ENCODE measurements at places on chromosomes 7 and 10.

- no peak for DNase-seq
These were observed 37.2 kb upstream of the ABCB5 start for GRCh38 chr7:20578257-20578771.

DNA sequence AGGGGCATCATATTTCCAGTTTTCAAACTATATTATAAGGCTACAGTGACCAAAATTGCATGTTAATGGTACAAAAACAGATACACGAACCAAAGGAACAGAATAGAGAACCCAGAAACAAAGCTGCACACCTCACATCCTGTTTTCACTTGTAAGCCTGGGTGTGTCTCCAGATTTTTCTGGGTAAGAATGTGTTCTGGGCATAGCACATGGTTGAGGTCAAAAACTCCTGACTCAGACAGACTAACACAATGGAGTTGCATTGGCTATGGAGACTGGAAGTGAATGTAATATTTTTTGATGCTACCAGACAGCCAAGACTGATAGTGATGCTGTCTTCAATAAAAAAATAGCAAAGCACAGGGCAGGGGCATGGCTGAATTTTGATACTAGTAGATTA lies 1175.2 kb downstream of the NXPH1 start:
- DNase-seq: no peak

DNA sequence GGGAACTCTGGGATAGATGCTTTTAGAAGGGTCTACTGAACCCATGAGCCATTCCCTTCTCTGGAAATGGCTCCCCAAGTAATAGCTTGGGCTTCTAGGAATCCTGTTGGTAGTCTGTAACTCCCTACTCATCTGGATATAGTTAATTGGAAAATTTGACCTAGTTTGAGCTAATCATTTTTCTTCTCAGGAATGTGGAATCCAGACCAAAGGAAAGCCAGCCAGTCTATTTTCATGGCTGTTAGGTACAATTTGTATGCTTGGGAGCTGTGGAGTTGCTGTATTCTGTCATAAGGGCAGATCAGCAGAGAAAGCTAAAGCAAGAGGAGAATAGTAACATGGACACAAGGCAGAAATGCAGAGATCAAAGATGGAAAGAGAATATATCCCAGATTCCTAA lies 71.6 kb upstream of the C1GALT1 start:
- peak; percentile 8 for DNase-seq

- no peak for DNase-seq
These were observed 418.5 kb upstream of the MGMT start for GRCh38 chr10:129048513-129048912.

DNA sequence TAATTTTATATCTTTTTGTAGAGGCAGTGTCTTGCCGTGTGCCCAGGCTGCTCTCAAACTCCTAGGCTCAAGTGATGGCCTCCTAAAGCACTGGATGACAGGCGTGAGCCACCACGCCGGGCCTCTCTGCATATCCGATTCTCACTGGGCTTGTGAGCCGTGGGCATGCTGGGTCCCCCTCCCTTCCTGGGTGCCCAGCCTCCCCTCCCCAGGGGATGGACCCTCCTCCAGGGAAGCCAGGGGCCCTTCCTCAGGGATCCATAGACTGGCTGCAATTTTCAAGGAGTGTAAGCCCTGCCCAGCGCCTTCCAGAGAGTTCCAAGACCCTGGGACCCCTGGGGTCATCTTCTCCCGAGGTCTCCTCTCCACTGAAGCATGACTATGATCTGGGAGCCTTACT lies 23.7 kb upstream of the ELFN1 start:
- no peak for DNase-seq

- no peak for DNase-seq
These were observed 5.0 kb upstream of the C10orf105 start for GRCh38 chr10:71724539-71724938.

GRCh38 chr7:24573554-24574338 lies 494 bp downstream of the PALS2 start:
- DNase-seq: peak; percentile 42

DNA sequence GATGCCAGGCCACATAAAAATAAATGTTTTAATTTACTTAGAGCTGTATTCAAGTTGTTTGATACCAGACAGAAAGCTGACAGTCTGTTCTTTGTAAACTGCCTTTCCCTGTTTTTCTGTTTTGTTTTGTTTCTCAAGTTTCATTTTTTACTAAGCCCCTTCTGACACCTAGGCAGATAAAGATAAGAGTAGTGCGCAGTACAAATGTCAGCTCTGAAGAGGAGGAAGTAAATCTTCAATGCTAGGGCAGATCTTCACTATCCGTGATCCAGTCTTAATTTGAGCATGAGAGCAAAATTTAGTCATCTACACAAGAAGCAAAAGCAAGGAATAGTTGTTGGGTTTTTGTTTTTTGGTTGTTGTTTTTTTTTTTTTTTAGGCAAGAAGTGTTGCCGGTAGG lies 27.3 kb downstream of the MTURN start:
- no peak for DNase-seq

- DNase-seq: peak; percentile 59
These were observed 27.1 kb downstream of the SLF2 start for GRCh38 chr10:100939763-100940344.

Data from fibroblast of skin of abdomen (primary cell).